NCI-H1694 treated with DMSO at 0.1 percent for 48 hours (cell line): ENCODE measurements at places on chromosomes 2 and 18.
A peak's percentile ranks its signal among the peaks of the same experiment; 100 is the strongest.

DNA sequence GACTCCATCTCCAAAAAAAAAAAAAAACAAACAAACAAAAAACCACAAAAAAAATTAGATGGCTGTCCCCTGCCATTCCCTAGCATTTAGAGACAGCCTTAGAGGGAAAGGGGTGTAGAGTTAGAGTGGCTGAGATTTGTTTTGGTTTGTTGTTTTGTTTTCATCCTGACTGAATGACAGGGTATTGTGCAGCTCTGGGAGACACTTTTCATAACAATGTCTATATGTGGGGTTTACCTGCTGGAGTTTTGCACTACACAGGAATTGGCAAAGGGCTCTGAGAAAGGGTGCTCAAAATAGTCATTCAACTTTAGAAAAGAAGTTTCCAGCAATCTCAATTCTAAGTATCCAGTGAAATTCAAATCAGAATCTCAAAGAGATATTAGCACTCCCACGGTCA, 732.5 kb upstream of the CHAC2 start:
- no peak for DNase-seq

DNA sequence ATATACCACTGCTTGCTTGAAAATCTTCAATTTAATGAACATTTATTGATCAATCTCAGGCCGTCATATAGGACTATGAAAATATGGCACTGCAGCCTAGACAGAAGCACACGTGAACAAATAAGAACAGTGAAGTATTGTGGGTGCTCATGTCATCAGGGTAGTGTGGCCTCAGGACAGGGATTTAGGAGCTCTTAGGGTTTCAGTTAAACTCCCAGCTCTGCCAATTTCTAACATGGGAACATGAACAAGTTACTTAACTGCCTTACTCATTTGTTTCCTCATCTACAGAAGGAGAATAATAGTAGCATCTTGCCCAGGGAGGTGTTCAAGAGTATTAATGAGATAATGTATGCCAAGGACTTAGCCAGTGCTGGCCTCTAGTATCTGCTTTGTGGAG, 146.0 kb upstream of the MAP3K20 start:
- no peak for DNase-seq

GRCh38 chr2:220279840-220280239, 652.4 kb downstream of the SLC4A3 start:
- DNase-seq, result no peak

DNA sequence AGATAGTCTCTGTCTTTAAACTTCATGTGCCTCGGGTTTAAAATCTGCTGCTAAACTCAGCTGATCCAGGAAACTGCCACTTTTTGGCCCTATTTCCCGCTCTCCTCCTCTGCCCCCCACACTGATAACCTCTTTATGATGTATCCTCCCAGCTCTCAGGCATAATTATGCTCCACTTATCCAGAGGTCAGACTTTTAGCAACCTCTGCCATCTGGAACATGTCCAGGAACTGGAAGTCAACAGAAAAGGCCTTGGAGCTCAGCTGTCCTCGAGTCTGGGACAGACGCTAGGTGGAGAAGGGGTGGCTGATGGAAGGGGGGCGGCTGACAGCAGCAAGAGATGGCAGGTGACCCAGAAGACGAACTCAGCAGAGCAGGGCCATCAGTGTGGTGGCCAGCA, 41.2 kb downstream of the ASAP2 start:
- no peak for DNase-seq

DNA sequence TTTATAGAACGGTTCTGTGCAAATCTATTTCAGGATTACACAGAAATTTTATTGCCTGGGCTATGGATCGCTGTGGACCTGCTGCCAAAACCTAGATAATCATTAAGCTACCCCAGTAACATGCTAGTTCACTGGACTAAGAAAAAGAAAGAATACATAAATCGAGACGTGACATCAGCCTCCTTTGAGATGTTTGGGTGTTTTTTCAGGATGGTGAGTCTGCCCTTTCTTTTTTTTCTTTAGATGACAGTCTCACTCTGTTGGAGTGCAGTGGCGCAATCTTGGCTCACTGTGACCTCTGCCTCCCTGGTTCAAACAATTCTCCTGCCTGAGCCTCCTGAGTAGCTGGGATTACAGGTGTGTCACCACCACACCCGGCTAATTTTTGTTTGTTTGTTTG, 52.0 kb downstream of the FHOD3 start:
- DNase-seq, result no peak

DNA sequence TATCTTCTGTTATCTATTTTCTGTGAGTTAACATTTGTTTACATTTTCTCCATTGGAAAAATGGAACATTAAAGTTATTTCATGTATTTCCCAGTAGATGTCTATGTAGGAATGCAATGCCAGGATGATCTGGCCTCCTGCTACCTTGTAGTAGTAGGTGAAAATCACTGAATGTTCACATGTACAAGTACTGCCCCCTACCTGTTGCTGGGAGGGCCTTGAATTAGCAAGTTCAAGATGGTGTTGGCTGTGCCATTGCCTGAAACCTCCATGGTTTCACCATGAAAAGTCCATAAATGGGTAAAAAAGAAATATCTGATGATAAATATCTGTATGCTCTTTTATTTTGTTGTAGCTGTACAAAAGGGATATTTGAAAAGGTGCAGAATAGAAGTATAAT, 30.7 kb downstream of the XRCC5 start:
- DNase-seq, result peak; percentile 20

DNA sequence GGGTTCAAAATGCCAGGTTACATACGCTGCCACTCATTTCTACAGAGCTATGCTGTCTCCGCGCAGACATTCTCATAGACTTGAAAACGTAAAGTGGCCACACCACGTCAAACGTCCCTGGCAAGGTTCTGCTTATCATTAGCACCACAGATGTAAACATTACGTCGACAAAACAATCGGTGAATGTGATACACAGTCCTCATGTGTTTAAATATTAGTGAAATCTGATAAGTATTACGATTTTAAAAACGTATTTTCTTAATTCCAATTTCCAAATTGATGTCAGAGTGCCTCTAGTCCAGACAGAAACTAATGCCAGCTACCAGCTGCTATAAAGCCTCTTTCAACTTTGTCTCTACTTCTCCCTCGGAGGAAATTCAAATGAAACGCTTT, 1.2 kb downstream of the STK17B start:
- DNase-seq, result peak; percentile 62

DNA sequence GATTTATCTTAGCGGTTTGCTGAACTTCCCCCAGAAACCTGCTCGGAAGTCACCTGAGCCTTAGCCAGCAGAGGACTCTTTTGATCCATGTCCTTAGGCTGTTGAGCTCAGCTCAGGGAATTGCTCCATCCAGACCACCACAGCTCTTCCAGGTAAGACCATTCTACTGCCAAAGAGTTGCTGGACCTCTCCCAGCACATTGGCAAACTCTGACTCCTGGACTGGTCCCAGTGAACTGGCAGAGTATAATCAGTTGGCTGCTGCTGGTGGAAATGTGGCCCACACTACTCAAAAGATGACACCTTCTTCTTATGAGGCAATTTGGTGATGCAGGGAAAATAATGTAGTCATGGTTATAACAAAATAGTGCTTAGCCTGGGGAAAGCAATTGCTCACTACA, 308.8 kb upstream of the FIGN start:
- DNase-seq, result no peak

DNA sequence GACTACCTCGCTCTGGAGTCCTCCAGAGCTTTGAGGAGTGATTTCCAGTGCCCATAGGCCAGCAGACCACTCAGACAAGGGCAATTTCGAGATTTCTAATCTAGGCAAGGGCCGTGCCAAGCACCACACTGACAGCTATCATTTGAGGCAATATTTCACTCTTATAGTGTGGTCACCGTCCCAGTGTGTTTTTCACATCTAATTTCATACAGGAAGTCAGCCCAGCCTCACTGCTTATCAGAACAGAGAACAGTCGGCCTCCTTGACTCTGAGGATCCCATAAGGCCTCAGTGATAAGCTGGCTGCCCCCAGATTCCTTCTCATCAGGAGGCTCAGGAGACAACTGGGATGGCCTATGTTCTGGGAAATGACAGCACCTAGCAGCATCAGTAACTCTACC, 581 bp downstream of the CAPN14 start:
- no peak for DNase-seq

GRCh38 chr18:74652392-74652988, 54.8 kb downstream of the ZNF407 start:
- DNase-seq, result peak; percentile 10

- DNase-seq, result no peak
Measured at GRCh38 chr2:120711694-120712093, 24.0 kb upstream of the GLI2 start.

- DNase-seq, result no peak
Measured at GRCh38 chr2:190514676-190515075, 19.8 kb downstream of the NEMP2 start.

GRCh38 chr2:68987021-68987503, 12.6 kb downstream of the GKN1 start:
- no peak for DNase-seq
